ENCODE measurements at places on chromosomes 16 and 17.

GRCh38 chr17:40281663-40282062, 6.0 kb upstream of the CDC6 start:
- no peak for DNase-seq

- no peak for DNase-seq
These were observed 19.5 kb downstream of the ACSF3 start for GRCh38 chr16:89113152-89113547.

- no peak for DNase-seq
These were observed 44.6 kb upstream of the MAF start for GRCh38 chr16:79644971-79645667.

DNA sequence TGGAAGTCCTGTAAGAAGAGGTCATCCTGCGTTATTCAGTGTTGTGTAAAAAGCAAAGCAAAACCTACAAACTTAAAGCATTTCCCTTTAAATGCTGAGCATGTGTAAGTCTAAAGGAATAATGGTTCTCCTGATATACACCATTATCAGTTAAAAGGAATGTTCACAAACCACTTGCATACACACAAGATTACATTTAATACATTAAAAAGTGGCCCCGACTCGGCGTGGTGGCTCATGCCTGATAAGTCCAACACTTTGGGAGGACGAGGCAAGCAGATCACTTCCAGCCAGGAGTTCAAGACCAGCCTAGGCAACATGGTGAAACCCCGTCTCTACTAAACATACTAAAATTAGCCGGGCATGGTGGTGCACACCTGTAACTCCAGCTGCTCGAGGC, 30.5 kb downstream of the CPPED1 start:
- DNase-seq = no peak

GRCh38 chr17:21199856-21200255, 14.1 kb downstream of the TMEM11 start:
- no peak for DNase-seq

DNA sequence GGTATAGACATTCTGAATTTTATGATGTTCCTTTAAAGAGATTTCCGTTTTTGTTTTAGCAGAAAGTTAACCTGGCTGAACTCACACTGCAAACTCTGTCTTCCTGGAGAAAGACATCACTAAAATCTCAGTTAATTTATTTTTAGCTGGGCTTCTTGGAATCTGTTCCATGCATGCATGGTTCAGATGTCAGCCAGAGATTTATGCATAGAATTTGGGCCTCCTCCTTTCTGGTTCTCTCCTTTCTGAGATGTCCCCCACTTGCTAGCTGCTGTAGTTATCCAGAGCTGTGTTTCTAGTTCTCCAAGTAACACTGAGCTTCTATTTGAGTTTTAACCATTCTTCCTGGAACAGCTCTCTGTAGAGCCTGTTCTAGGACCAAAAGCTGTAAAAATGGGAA, 77.3 kb upstream of the TANC2 start:
- no peak for DNase-seq

DNA sequence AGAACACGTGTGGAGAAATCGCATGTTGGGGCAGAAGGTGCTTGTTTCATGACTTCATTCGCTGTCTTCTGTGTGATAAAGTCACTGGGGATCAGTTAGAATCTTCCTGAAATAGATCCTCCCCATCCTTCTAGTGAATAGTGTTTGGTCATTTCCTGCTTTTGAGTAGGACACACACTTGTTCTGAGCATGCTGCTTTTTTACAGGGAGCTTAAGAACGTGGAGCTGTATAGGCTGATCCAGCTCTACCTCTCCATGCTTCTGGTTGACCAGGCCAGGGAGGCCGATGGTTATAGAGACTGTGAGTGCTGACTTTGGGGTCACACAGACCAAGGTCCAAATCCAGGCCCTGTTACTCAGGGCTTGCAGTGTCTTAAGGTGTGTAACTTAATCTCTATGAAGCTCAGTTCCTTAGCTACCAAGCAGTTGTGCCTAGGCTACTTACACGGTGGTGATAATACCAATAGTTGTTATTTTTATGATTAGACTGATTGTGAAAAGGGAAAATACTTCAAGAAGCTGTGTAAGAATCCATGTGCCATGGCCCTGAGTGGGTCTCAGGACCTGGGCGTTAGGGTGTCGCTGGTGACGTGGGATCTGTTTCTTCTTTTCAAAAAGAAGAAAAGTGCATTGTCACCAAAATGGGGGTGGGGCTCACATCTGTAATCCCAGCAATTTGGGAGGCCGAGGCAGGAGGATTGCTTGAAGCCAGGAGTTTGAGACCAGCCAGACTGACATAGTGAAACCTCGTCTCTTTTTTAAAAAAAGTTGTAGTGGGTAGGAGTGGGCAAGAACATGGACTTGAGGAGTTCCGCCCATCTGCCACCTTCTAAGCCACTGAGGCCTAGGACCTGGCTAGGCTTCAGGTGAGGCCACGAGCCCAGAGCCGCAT, 64.1 kb upstream of the LGALS9 start:
- DNase-seq = no peak
